ENCODE measurements at places on chromosomes 1 and 21. TPM values are rescaled to one million over a fixed set of nuclear protein-coding genes. Genes with fewer than 3 reads are reported as not detected.

Gene HSPA13
- total RNA-seq: 11.1 TPM

Gene URB2
- 7.4 TPM for total RNA-seq

Gene PRAMEF6
- total RNA-seq: not detected

GRCh38 chr21:34004013-34004938 lies 69.1 kb upstream of the MRPS6 start:
- DNase-seq: no peak

DNA sequence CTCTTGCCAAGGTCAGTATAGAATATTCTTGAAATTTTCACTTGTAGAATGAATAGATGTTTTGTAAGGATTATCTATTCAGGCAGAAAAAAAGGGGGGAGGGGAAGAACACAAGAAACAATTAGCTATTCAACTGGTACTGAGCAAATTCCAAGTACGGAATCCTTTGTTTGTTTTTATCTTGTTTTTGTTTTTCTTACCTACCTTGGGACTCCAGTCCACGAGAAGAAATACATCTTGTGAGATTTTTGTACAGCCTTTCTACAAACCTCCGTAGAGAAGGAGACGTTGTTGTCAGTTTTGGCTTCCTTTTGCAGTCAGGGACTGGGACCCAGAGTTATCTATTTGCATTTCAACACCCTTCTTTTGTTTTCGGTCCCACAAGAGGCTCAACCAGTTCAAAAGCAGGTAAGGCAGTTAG lies 36.0 kb downstream of the ZNF281 start:
- no peak for DNase-seq

- no peak for DNase-seq
Observed at GRCh38 chr1:207813946-207814345, 62.1 kb downstream of the CD46 start.

DNA sequence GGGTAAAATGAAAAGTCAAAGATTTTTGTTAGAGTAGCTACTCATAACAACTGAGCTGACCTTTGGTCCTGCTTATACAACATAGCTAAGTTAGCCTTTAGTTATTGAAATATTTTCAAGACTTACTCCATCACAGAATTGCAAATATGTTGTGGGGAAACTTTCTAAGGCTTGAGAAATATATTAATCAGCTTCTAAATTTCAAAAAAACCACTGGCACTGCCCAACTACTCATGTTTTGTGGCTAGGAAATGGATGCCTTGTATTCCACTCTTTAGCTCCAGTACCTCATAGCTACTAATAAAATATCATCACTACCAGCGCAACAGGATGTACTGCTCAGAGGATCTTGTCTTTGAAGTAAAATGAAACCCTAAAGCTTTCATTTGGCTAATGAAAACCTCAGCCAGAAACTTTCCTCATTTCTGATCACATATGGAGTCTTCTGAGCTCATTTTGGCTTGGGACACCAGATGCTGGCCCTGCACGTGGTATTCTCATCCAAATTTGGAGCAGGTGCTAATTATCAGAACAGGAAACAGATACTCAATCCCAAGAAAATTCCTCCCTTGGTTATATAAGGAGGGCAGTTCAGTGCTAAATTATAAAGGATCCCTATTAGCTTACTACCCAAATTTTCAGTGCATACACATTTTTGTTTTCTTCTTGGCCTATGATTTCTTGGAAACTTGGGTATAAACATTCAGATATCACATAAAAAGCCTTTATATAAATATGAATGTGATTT lies 690.7 kb downstream of the ADGRL2 start:
- DNase-seq: no peak

DNA sequence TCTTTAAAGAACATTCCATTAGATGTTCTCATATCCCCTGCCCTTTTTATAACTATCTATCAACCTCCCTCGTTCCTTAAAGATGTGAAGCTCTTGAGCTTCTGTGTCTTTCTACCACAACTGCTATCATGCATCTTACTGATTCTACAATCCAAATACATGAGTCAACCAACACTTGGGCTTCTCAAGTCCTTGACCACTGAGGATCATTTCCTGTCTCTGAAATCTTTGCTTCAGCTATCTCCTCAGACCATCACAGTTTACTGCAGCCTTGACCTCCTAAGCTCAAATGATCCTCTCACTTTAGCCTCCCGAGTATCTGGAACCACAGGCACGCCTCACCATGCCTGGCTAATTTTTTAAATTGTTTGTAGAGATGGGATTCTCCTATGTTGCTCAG lies 75.2 kb downstream of the FMO4 start:
- no peak for DNase-seq

DNA sequence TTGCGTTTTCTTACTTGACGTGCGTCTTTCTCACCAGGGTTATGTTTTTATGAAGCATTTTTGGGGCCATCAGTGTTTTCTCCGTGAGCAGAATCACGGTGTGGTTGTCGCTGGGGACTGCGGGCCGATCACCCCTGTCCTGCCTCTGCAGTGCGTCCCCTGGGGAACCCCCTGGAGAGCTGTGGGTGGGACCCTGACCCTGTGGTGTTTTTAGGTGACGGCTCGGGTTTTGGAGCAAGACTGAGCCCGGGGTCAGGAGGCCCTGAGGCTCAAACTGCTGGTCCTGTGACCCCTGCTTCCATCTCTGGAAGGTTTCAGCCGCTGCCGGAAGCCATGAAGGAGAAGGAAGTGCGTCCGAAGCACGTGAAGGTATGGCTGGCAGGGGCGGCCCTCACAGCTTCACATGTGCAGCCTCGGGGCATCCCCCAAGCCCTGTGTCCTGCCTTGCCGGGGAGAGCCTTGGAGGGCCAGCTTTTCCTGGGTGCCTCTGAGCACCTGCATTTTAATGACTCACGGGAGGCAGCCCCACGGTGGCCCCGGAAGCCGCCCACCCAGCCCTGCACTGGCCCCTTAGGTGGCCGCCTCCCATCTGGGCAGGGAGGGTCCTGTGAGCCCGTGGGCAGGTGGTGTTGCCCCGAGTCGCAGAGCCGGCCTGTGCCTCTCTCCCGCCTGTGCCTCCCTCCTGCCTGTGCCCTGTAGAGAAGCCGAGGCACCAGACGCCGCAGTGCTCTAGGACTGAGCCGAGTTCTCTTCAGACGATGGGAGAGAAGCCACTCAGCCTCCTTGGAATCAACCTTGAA lies 36.7 kb upstream of the DIP2A start:
- no peak for DNase-seq

DNA sequence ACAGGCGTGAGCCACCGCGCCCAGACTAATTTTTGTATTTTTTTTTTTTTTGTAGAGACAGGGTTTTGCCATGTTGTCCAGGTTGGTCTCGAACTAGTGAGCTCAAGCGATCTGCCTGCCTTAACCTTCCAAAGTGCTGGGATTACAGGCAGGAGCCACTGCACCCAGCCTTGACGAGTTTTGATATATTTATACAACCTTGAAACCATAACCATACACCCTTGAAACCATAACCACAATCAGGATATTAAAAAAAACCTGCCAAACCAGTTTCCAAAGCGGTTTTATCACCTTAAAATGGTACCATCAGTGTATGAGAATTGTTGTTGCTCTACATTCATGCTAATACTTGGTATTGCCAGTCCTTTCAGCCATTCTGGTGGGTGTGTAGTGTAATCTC lies 3.7 kb upstream of the PHACTR4 start:
- peak; percentile 36 for DNase-seq

Gene LPAR3
- total RNA-seq: 4.2 TPM

Gene ATAD3C
- 0.87 TPM for total RNA-seq

Gene AK5
- total RNA-seq: 0.43 TPM

DNA sequence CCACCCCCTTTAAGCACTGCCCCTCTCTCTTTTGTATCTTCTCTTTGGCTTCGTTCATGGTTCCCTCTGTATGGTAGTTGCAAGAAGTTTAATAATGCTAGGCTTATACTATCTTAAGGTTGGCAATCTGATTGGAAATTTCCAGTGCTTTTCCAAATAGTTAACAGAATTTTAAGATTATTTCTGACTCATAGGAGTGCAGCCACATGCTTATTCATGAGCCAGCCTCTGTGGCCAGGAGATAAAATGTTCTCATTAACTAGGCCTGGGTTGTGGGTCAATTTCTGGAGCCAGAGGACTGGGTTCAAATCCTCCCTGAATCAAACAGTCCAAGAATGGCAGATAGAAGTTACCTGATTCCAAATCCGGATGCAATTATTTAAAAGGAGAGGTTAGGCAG lies 103.1 kb downstream of the ATP6V1G3 start:
- DNase-seq: no peak

Gene LRRC39
- not detected for total RNA-seq
